ENCODE measurements at places on chromosomes 1 and 21. TPM values are rescaled to one million over a fixed set of nuclear protein-coding genes. Genes with fewer than 3 reads are reported as not detected.

C1orf198 gene
- 1.6 TPM for polyA plus RNA-seq

DNAH14 gene
- polyA plus RNA-seq: not detected

ARMH1 gene
- 14.7 TPM for polyA plus RNA-seq

MPL gene
- not detected for polyA plus RNA-seq

SPRR2B gene
- not detected for polyA plus RNA-seq

TCHH gene
- not detected for polyA plus RNA-seq

TCEA3 gene
- not detected for polyA plus RNA-seq

ANKRD35 gene
- 0.40 TPM for polyA plus RNA-seq

KCNE2 gene
- polyA plus RNA-seq: not detected

PADI1 gene
- polyA plus RNA-seq: not detected

Data from CD14-positive monocyte (primary cell).